ENCODE measurements at places on chromosomes 12 and 14.

GRCh38 chr14:91365552-91365951 lies 52.1 kb downstream of the CCDC88C start:
- no peak for DNase-seq

DNA sequence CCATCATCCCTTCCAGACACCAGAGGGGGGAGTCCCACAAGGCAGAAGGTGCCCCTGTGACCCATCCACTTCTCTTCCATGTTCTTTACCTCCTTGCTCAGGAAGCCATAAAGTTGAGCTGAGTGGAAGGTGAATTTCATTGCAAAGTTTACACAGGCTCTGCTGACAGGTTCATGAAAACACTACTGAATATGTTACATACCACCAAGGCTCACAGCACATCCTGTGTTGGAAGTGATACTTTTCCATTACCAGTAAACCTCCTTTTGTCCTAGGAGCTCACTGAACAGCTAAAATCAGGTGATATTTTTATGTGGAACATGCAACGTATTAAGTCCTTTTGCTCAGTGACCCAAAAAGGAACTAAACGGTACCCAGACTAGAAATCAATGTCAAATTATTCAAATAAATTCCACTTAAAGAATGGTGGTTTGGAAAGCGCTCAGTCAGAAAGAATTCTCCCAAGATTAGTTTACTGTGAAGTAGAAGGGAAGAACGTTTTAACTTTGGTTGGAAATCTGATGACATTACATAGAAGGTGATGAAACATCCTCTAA lies 196.2 kb upstream of the NUDT4 start:
- no peak for DNase-seq

DNA sequence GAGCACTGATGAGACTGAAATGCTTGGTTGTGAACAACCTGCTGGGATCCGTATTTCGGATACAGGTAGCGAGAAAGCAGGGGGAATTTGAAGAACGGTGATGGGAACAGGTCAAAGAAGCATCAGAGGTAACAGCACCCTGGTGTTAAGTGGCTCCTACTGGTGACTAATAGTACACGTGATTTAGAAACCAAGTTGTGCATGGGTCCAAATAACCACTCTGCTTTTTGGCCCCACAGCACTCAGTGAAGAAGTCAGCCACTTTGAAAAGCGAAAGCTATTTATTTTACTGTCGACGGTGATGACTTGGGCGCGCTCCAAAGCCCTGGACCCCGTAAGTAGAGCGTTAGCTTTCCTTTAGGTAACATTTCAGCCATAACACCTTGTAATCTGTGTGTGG lies 16.7 kb downstream of the AK7 start:
- DNase-seq, result no peak

GRCh38 chr12:34392741-34393085 lies 370.4 kb downstream of the ALG10 start:
- no peak for DNase-seq

Measured in stimulated activated naive CD8-positive, alpha-beta T cell treated with anti-CD3 and anti-CD28 coated beads, Interleukin-15, amount 100 ng/mL, for 72 hours (primary cell).